Activated gamma-delta T cell treated with anti-CD3 and anti-CD28 coated beads, Interleukin-2, amount 50 U/mL, for 16 hours (primary cell): ENCODE measurements at places on chromosomes 7 and 10.

DNA sequence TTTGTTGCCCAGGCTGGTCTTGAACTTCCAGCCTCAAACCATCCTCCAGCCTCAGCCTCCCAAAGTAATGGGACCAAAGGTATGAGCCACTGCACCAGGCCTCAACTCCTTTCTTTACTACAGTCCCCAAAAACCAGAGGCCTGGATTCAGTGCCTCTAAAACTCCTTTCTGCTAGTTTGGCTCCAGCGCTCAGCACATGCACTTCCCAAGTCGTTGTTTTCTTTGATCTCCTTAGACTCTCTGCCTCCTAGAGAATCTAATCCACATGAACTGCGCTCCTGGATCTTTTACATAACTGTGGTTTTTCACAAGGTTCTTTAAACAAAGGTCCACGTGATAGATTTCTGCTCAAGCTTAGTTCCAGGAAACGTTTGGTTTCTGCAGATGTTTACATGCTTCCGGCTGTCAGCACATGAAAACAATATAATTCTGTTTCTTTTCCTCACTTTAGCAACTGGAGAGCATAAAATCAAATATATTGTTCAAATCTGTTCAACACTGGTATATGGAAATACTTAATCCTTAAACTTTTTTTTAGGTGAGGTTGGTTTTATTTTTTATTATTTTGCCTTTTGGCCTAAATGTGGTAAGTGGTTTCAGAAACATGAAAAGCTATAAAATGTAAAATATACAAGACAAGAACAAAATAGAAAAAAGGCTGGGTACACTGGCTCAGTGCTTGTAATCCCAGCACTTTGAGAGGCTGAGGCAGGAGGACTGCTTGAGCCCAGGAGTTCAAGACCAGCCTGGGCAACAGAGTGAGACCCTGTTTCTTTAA is 270.5 kb upstream of the MKLN1 start:
- no peak for DNase-seq

GRCh38 chr10:77550378-77550777 is 87.2 kb downstream of the KCNMA1 start:
- no peak for DNase-seq

GRCh38 chr7:125130173-125130572 is 200.5 kb upstream of the POT1 start:
- DNase-seq = no peak

- no peak for DNase-seq
These were observed 64.4 kb downstream of the ITGB8 start for GRCh38 chr7:20395104-20395503.

DNA sequence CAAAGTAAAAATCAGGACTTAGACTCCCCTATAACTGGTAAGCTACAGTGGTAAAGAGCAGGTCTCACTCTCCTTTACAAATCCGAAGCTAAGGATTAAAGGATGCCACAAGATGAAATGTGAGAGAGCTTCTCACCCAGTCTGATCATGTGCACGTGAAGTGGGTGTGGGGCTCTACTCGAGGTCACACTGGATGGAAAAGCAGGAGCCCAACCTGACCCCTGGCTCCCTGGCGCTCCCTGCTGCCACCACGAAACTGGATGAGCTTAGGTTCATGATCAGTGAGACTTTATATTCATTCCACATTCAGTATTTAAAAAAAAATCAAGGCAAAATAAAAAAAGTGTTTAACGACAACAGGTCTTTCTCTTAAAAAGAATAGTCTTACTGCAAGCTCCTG is 21.7 kb upstream of the FOXI2 start:
- DNase-seq = no peak

DNA sequence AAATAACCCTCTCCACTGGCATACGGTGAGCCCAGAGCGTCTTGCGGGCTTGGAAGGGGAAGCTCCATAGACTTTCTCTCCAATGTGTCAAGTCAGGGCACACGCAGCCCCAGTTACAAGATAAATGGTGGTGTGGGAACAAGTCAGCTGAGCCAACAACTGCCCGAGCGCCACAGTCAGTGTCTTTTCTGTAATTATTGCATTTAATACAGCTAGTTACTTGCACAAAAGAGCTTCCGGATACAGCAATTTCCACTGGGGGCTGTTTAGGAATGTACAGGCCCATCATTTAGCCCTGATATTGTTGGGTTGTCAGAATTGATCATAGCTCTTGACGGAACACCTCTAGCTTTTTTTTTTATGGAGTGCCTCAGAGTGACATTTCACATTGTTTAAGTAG is 193.5 kb upstream of the SP8 start:
- no peak for DNase-seq

- no peak for DNase-seq
These were observed 6.7 kb upstream of the GRIFIN start for GRCh38 chr7:2482725-2483451.

DNA sequence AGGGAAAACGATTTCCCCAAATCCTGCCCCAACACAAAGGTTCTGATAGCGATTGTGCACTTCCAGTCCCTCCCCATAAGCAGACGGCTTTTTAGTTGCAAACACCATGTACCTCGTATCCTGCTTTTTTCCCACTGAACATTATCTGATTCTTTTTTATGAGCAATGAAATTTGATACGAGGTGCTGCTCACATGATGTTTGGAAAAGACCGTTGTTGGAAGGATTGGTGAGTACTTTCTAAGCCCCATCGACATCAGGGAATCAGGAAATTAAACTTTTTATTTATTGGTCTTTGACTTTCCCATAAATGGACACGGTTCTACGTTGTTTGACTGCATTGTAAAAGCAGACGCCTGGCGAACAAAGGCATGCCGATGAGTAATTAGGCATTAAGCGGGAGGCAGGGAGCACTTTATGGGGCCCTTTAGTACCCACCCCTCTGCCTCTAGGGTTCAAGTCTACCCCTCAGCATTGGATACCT is 49.4 kb downstream of the TEX36 start:
- no peak for DNase-seq

- DNase-seq = no peak
These were observed 85.9 kb downstream of the MDFIC start for GRCh38 chr7:115007751-115008150.

GRCh38 chr7:120030876-120031275 is 242.1 kb upstream of the KCND2 start:
- no peak for DNase-seq

GRCh38 chr10:128339753-128340152 is 213.5 kb upstream of the MKI67 start:
- DNase-seq = no peak

GRCh38 chr10:100744987-100745881 is at the start of gene PAX2:
PAX2 (plus strand) TSS chr10:100745582; CDS start chr10:100746261, 679 bp downstream.
- no peak for DNase-seq

DNA sequence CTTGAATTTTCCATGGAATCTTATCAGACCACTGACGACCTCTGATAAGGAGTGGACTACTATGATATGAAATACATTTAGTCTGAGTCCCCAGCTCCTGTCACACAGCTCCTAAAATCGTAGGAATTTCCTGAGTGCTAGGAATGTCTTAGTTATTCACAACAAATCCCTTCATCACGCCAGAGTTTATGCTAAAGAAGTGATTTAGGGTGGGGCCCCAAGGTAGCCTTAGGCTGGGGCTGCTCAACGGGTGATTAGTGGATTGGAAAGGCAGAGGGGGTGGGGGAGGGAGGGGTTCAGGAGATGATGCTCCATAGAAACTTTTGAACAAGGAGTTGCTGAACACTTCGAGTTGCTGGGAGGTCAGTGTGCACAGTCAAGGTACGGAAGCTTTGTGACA is 7.0 kb upstream of the TET1 start:
- no peak for DNase-seq

- no peak for DNase-seq
These were observed 688 bp downstream of the ORAI2 start for GRCh38 chr7:102434039-102434486.

DNA sequence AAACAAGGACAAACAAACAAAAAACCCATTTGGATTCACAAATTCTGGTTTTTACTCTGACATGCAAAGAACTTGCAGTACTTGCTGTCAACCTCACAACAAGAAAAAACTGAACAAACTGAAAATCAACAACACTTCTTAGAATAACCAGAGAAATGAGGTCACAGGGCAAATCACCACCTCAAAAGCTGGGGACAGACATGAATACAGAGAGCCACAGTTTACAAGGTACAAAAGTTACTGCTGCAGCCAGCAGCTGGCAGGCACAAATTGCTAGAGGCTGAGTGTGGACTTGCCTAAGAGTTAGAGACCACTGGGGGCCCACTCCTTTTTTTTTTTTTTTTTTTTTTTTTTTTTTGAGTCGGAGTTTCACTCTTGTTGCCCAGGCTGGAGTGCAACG is 15.0 kb upstream of the RNF32 start:
- no peak for DNase-seq

GRCh38 chr7:88042157-88042556 is 108.1 kb downstream of the ADAM22 start:
- DNase-seq = no peak

GRCh38 chr10:62880162-62880561 is 64.0 kb upstream of the EGR2 start:
- DNase-seq = no peak

DNA sequence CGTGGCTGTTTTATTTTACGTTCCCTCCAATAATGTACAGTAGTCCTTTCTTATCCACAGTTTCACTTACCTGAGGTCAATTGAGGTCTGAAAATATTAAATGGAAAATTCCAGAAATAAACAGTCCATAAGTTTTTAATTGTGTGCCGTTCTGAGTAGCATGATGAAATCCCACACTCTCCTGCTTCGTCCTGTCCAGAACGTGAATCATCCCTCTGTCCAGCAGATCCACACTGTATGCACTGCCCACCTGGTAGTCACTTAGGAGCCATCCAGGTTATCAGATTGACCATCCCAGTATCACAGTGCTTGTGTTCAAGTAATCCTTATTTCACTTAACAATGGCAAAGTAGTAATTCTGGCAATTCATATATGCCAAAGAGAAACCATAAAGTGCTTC is 46.3 kb downstream of the STARD3NL start:
- DNase-seq = no peak

DNA sequence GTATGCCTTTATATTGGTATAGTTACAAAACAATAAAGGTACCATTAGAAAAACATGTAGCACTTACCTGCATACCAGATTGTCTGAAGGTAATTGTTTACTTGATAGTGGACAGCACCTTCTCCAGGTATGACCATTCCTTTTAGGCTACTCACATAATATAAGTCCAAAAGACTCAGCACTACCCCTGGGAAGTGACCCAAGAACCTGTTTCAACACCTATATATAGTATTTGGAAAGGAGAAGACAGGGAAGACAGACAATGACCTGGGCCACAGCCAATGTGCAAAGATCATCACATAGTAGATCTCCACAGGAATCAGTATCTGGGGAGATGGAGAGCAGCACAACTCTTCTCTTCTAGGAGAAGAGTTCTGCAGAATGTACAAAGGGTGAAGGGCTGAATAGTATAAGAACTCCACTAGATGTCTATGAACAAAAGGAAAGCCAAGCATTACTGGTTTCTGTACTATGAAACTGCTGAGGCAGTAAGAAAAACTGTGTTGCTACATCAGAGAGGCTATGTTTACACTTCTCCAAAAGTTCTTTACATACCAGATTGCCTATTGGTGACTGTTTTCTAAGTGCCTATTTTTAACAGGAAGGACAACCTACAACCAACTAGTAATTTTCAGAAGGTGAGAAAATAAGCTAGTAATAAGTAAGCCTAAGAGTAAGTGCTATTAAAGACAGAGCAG is 159.2 kb downstream of the BTAF1 start:
- no peak for DNase-seq

- DNase-seq = peak; percentile 24
These were observed 9.1 kb upstream of the DMBT1 start for GRCh38 chr10:122551450-122551849.
